ENCODE measurements at places on chromosomes 2 and 18.

DNA sequence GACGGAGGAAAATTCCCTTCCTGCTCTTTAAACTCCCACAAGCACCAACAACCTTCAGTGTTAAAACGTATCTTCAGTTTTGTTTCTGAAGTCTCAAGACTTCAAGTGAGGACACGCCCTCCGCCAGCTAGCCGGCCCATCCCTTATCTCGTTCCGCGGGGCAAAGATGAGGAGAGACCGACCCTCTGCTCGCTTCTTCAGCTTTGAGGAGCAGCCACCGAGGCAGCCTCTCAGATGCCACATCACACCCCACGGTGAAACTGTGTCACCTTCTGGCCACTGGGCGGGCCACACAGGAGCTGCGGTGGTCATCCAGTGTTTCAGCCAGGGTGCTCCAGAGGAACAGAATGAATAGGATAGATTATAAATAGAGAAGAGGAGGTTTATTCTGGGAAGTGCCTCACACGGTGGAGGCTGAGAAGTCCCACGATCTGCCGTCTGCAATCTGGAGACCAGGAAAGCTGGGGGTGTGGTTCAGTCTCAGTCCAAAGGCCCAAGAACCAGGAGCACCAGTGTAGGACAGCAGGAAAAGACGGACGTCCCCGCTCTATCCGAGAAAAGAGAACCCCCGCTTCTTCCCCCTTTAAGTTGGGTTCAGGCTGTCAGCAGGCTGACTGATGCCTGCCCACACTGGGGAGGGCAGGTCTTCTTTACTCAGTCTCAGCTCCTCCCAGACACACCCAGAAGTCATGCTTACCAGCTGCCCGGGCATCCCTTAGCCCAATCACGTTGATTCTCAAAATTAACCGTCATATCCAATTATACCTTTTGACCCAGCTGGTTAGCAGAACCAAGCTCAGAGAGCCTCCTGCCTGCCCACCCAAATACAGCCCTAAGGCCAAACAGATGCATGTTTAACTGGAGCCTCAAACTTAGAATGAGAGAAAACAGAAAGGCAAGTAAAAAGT is 399.7 kb upstream of the ID2 start:
- DNase-seq = no peak

DNA sequence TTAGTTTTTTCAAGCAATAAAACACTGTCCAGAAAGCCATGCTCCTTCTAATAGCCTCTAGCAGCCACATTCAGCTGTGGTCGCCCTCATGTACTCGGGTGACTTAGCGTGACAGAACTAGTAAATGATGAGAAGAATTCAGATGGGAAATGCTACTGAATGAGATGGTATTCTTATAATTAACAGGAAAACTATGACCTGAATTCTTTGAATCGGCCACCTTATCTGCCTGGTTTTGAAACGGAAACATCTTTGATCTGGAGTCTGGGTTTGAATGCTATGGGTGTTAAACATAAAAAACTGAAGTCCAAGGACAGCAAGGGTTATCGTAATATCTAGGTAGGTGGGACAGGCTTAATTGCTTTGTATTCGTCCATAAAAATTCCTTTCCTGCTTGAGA is 138.8 kb upstream of the DNMT3A start:
- DNase-seq = no peak

GRCh38 chr2:173075781-173076580 is at the start of gene MAP3K20:
Gene MAP3K20 (plus strand): TSS chr2:173075846. CDS start chr2:173091032, 15,186 bp downstream.
- DNase-seq = peak; percentile 78

- no peak for DNase-seq
Measured at GRCh38 chr2:194883711-194884110, 773.3 kb upstream of the SLC39A10 start.

GRCh38 chr2:52918551-52918950 is 849.1 kb upstream of the CHAC2 start:
- no peak for DNase-seq

DNA sequence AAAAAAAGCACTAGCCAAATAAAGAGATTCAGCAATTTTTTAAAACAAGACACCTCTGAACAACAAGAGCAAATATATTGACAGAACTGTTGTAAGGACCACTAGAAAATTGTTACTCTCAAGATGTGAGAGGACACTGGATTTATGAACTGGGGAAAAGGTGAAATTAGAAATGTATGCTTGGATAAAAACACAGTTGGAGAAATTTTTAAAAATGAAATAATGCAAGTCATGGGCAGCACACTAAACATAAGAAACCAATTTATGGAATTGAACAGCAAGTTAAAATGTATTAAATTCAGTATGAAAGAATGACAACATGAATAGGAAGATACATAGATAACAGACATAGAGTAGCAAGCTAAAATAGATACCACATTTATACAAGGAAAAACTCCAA is 377.4 kb downstream of the LRRTM4 start:
- DNase-seq = no peak

- no peak for DNase-seq
Measured at GRCh38 chr2:101947374-101947773, 44.4 kb upstream of the IL1R2 start.

DNA sequence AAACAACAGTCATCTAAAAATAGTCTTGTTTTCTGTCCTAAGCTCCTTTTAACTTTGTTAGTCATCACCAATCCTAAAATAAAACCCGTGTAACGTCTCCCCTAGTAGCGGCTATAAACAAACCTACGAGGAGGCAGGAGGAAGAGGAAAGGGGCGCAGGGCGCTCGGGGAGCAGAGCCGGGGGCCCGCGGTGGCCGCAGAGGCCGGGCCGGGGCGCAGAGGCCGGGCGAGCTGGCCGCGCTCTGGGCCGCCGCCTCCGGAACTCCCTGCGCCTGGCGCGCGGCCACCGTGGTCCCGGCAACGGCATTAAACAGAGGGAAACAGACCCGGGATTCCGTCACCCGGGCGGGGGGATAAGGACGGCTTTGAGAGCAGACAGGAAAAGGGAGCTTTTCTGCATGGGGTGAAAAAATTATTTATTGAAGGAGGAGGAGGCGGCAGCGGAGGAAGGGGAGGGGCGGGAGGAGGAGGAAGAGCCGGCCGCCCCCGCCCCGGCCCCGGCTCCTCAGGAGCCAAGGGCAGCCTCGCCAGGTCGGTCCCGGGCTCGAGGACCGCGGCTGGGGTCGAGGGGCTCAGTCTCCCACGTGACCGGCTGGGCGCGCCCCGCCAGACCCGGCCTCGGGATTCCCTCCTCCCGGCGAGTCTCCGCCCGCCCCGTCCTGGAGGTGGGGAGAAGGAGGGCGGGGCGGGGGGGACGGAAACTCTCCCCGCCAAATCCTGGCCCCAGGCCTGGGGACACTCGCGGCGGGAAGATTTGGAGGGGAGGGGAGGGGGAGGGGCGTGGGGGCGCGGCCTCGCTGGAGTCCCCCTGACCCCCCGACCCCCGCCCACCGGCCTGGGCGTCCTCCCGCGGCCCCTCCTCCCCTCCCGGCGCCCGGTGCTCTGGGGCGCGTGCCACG is 1.8 kb upstream of the NFATC1 start:
- DNase-seq = no peak

DNA sequence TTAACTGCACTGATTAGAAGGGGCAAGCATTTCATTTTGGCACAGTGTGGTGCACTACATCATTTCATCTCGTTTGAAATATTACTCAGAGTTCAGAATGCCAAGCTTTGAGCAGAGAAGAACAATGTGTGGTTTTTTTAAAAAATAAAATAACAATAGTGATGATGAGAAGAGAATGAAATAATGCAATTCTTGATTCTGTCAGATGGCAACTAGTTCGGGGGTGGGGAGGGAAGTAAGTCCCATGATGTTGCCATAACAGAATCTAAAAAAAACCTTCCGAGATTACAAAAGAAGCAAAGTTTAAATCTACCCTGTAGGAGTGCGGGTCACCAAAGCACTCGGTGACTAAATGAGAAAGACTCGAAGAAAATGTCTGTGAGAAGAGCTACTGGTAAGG is 490.4 kb downstream of the NR4A2 start:
- DNase-seq = no peak

- DNase-seq = no peak
Measured at GRCh38 chr2:170218931-170219330, 41.0 kb downstream of the MYO3B start.

- no peak for DNase-seq
Measured at GRCh38 chr2:215363461-215364156, 51.8 kb downstream of the ATIC start.

DNA sequence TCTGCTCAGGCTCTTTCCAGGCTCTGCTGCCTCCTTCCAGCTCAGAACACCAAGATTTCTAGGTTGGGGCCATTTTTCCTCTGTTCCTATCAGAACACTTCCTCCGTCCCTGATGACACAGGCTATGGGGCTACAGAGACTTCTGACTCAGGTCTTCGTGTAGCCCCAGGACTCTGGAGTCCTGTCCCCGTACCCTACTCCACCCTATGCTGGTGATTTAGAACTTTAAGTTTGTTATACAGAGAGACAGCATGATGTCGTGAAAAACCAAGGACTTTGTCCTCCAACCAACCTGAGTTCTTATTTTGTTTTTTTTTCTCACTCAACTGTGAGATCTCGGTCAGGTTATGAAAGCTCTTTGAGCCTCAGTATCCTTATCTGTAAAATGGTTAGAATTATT is 78.7 kb downstream of the HS1BP3 start:
- DNase-seq = no peak

- no peak for DNase-seq
Measured at GRCh38 chr2:45340318-45340717, 270.7 kb downstream of the SRBD1 start.

DNA sequence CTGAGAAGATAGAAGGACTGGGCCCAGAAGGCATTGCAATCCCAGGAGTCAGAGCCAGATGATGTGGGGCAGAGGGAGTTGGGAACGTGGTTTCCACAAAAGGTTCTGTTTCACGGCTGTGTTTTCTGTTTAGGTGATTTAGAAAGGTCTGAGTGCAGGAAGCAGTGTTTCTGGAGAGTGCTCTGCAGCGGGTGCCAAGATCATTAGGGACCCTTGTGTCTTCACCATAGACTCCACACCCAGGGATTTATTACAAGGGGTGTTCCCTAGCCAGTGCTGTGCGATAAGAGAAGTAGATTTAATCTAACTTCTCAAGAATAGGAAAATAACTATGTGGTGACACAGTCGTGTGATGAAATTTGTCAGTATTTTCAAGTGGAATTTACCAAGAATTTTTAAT is 221.1 kb upstream of the TPO start:
- DNase-seq = no peak

DNA sequence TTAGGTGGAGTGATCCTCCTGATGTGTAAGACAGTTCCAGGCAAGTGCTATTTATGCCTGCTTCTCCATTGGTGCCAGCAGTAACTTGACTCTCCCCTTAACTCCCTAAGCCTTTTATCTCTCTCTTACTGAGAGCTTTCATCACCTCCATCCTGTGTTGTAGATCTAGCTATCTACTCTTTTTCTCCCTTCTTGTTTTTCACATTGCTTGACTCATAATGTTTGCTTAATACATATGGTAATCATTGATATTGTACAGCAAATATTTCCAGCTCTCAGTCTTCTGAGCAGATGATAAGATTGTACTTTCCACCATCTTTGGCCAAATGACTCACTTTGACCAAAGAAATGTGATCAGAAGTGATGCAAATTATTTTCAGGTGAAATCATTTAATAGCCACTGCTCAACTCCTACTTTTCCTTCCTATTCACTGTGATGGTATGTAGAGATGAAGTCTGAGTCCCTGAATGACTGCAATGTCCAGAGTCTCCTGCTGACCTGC is 165.0 kb downstream of the PLCL1 start:
- no peak for DNase-seq

DNA sequence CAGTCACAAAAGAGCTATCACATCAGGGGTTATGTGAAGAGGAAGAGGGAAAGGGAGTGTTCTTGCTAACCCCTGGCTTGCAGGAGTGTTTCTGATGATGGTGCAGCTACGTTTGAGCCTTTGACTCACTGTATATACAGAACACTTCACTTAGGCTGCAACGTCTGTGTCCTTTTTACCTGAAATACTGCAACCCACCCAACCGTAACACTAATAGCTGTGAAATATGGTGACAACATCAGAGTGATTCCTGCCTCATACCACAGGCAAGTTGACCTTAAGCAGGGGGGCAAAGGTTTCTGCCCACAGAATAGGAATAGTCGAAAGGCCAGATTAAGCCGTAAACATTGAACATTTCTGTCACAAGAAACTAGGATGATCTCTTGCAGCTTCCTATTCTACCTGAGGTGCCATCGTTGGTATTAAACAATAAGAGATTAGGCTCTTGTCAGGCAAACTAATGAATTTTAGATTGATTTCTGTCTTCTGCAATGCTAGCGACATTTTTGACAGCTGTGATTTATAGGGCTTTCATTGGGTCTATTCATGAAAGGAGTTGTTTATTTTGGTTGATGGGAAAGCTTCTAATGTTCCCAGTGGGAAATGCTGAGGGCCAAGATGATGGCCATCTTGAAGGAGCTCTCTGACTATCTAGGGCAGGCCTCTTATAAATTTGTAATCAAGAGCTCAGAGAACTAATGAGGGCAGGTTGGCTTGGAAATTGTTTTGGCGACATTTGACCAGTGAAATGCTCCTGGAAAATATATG is 316.8 kb downstream of the PIK3C3 start:
- no peak for DNase-seq

GRCh38 chr18:27948986-27949385 is 227.9 kb downstream of the CDH2 start:
- DNase-seq = no peak
